Lower leg skin (tissue), 4 donors: ENCODE measurements at places on chromosomes 2 and 18. TPM values are rescaled to one million over a fixed set of nuclear protein-coding genes. Genes with fewer than 3 reads are reported as not detected.

C2orf78 gene
- total RNA-seq = not detected

- DNase-seq = no peak
These were observed 507.6 kb upstream of the SPHKAP start for GRCh38 chr2:228689053-228689452.

UGT1A4 gene
- total RNA-seq = 2.9 TPM

LINC00305 gene
- not detected for total RNA-seq

RAB10 gene
- total RNA-seq = 225 TPM

SLC39A6 gene
- 64.3 TPM for total RNA-seq
